Right lung (tissue), 10 donors: ENCODE measurements at places on chromosomes 11 and 22.

DNA sequence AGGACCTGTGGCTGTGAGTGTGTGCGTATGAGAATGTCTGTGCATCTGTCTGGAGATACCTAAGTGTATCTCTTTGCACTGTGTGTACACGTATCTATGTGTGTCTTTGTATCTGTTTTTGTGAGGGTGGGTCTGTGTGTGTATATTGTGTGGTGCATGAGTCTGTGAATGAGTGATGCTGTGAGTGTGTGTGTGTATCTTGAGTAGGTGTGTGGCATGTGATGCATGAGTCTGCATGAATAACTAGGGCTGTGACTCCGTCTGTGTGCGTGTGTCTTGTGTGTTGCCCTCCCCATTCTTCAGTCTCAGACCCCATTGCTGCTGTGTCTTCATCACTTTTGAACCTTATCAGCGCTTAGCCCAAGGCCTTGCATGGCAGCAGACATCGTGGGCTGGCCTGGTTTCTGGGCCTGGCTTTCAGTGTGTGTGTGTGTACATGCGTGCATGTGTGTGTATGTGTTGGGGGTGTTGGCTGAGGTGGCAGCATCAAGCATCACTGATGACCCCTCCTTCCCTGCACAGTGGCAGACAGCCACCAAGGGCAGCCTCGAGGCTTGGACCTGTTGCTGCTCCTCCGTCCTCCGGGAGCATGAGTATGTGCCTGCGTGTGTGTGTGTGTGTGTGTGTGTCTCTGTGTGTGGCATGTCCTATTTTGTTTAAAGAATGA, 1.4 kb downstream of the SGSM1 start:
- no peak for DNase-seq

- no peak for DNase-seq
Measured at GRCh38 chr11:128499613-128500253, 87.6 kb downstream of the ETS1 start.

DNA sequence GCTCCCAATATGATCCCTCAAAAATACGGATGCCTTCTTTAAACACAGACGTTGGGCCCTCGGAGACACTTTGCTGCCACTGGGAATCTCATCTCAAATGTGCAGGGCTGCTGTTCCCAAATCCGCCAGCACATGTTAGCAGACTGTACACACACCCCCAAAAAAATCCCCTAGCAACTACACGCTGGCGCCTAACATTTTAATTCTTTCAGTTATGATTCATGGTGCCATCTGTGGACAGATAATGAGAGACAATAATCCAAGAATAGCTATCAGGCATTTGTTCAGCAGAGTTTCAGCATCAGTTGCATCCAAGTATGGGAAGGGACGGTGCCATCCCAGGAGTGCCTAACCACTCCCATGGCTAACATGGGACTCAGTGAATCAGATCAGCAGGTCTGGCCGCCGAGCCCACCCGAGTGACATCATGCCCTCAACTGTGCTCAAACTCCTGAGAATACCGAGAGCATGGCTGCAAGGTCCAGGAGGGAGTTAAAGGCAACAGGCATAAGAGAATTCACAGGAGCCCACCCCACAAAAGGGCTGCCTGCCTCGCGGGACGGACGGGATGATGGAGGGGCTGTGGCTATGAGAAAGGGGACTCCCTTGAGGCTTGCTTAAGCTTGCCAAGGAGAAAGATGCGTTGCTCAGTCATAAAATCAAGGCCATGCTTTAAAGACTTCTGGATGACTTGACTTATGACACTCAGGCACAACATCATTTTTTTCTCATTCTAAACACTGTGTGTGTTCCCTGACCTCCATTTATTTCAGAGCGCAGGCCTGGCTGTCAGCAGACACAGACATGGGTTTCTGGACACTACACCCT, 337.0 kb downstream of the SHANK2 start:
- no peak for DNase-seq

DNA sequence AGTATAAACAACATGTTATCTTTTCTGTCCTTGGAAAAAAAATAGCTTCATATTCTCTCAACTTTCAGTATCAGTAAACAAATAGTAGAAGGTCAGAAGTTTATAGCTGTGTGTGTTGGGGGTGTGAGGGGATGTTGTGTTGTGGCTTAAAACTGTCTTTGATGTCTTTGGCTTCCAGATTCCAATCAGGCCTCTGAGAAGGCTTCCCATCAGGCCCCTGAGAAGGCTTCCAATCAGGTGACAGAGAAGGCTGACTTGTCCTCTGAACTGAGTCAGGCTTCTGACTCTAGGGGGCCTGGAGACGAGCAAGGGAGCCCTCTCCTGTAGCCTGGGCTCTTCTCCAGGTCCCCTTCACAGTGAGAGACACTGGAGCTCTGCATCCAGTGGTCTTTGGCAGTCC, 9.3 kb downstream of the MTFP1 start:
- no peak for DNase-seq

- no peak for DNase-seq
Measured at GRCh38 chr11:40170078-40170477, 1289.4 kb downstream of the LRRC4C start.

DNA sequence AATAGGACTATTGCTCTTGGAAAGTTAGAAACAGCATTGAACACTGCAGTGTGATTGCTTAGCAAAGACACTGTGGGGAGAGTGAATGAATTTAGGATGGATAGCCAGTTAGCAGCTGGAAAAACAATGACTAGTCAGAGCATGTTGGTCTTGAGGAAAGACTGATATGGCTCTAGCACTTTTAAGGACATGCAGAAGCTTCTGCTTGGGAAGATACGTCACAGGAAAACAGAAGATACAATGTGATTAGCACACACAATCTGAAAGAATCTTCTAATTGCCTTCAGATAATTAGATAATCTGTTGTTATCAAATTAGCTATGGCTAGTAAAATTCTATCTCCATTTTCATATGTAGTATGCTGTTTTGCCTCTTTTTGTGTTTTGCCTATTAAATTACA, 530.7 kb upstream of the CHORDC1 start:
- DNase-seq, result no peak

GRCh38 chr22:38948181-38948940, 9.0 kb upstream of the APOBEC3A start:
- no peak for DNase-seq

- DNase-seq, result no peak
Measured at GRCh38 chr11:27208846-27209245, 154.2 kb downstream of the CCDC34 start.

- DNase-seq, result no peak
Measured at GRCh38 chr11:68784653-68785052, 33.3 kb upstream of the TESMIN start.

DNA sequence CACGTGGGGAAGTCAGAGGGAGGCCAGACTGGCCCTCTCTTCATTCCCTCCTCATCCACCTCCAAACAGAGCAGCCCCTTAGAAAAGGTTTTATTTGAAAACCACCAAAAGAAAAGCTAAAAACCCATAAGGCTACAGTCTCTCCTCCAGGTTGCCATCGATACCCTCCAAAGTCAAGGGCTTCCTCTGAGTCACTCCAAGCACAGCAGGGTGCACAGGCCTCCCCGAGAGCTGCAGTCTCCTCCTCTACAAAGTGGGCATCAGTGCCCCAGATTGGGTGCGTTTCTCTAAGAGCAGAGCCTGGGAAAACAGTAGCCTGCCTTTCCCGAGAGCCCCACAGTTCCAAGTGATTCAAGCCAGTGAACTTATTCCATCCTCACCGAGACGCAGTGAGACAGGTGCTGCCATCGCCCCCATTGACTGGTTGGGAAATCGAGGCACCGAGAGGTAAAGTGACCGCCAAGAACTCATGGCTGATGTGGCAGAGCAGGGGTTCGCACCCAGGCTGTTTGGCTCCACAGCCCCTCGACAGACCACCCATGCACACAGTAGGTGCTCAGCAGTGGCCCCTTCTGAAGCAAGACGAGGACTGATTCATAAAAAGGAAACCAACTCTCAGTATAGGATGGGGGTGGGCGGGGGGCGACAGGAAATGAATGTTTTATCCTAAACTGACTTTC, 91.7 kb upstream of the SHISAL1 start:
- no peak for DNase-seq

- no peak for DNase-seq
Measured at GRCh38 chr11:70739811-70740487, 341.6 kb downstream of the CTTN start.

DNA sequence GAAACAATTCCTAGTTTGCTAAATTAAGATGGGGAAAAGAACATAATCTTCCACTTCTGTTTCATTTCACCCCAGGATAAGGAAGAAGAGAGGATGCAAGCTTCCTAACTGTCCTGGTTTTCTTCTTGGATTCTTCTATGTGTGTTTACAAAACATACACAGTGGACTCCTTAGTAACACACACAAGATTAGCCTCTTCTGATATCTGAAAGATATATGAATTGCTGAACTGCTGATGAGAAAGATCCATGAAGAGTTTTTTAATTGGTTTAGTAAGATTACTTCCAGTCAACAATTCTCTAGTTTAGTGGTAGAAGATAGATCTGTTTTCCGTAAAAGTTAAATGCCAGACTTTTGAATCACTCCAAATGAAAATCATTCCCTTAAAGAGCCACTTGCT, 86.8 kb downstream of the WT1 start:
- DNase-seq, result no peak

DNA sequence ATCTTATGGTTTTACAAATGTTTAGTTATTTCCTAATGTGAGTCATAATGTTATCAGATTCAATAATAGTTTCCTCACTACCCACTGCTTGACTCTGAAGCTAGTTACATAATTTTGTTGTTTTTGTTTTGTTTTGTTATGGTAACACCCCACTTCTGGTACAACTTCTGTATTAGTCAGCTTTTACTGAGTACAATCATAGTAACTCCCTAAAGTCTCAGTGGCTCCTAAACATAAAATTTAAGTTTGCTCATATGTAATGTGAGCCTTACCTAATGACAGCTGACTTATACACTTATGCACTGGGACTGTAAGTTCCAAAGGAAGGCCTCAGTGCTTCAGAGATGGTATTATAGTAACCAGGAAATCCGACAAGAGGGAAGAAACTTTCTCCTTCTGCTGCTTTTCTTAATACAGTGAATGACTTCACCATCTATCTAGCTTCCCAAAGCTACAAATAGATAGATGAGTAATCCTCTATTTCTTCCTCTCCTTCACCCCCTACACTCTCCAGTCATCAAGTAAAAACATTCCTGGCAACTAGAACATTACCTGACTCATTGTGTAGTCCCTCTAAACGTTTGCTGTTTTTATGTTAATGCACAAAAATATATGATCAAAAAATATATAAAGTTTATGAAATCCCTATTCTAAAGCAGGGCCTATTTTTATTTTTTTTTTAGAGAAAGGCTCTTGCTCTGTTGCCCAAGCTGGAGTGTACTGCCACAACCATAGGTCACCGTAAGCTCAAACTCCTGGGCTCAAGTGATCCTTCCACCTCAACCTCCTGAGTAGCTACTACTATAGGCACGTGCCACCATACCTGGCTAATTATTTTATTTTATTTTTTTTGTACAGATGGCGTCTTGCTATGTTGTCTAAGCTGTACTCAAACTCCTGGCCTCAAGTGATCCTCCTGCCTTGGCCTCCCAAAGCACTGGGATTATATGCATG, 563.0 kb downstream of the SOX6 start:
- no peak for DNase-seq

DNA sequence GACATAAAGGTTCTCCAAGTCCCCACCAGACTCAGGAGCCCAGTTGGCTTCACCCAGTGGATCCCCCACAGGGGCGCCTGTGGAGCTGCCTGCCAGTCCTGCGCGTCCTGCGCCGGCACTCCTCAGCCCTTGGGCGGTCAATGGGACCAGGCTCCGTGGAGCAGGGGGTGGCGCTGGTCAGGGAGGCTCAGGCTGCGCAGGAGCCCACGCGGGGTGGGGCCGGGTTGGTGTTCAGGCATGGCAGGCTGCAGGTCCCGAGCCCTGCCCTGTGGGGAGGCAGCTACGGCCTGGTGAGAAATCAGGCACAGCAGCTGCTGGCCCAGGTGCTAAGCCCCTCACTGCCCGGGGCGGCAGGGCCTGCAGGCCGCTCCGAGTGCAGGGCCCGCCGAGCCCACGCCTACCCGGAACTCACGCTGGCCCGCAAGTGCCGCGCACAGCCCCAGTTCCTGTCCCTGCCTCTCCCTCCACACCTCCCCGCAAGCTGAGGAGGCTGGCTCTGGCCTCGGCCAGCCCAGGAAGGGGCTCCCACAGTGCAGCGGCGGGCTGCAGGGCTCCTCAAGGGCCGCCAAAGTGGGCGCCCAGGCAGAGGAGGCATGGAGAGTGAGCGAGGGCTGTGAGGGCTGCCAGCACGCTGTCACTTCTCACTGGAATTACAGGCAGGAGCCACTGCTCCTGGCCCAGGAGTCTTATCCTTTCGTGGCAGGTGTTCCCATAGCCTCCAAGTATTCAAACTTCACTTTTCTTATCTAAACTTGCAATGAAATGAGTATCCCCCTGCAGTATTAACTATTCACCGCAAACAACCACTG, 22.8 kb upstream of the ZBTB44 start:
- DNase-seq, result no peak

DNA sequence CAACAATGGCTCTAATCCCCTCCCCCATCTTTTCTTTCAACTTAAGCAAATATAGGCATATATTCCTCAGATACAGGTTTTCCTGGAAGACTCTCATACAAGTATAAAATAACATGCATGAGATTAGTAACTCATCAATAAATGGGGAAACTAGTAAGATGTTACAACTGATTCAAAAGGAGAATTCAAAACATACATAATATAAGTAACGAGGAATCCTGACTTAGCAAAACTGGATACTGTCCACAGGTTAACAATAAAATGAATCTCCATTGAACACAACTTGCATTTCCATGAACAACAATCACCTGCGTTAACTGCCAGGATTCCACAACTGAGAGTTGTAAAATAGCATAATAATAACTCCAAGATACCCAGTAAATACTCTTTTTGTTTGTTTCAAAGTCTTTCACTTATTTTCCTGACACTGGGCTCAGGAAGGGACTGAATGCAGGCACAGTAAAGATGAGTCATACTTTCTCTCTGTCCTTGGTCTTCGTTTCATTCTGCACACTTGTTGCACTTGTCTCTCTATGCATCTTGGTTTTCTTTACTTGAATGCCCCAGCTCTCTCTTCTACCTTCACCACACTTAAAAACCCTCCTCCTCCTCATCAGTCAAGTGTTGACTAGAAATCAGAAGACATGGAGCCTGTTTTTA, 8.1 kb downstream of the APIP start:
- DNase-seq, result no peak

DNA sequence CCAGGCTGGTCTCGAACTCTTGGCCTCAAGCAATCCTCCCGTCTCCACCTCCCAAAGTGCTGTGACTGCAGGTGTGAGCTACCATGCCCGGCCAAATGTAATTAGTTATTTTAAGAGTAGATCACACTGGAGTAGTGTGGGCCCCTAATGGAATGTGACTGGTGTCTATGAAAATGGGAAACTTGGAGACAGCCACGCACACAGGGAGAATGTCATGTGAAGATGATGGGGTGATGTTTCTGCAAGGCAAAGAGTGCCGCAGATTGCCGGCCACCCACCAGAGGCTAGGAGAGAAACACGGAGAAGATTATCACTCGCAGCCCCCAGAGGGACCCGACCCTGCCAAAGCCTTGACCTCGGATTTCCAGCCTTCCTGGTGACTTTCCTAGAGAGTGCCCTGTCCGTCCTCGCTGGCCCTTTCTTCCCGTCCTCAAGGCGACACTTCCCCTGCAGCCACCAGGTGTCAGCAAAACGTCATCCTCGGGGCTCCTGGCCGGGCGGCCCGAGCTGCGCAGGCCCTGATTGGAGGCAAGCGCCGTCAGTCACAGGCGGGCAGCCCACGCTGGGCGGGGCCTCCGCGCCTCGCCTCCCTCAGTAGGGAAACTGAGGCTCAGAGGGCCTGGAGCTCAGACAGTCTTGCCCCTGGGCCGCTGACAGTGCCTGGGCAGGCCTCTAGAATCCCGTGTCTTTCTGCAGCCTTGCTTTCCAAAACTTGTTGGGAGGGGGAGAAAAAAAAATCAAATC, 16.3 kb downstream of the CRYBB2 start:
- peak; percentile 57 for DNase-seq
